ENCODE measurements at places on chromosomes 1 and 21.
A peak's percentile ranks its signal among the peaks of the same experiment; 100 is the strongest.

GRCh38 chr1:9906466-9906865, 3.6 kb downstream of the CTNNBIP1 start:
- no peak for DNase-seq

DNA sequence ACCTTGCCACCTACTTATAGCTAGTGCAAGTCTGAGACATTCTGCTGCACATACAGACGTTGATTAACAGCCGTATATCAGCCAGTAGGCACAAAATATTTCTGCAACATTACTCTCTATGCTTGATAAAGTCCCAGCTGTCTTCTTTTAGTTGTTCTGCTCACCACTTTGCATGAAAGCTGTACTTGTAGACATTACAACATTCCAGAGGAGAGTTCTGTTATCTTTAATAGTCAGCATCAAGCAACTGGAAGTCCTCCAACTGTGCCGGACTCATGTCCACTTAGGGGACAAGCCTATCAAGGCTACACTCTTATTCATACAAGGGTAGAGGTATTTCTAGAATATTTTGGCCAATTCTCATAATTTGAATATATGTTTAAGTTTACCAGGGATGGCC, 50.0 kb downstream of the CACHD1 start:
- DNase-seq: no peak

GRCh38 chr1:184974837-184975115, 468 bp upstream of the NIBAN1 start:
- no peak for DNase-seq

GRCh38 chr21:37358397-37358796, 8.2 kb upstream of the DYRK1A start:
- no peak for DNase-seq

- no peak for DNase-seq
Measured at GRCh38 chr1:119449971-119450370, 35.0 kb downstream of the HSD3B2 start.

DNA sequence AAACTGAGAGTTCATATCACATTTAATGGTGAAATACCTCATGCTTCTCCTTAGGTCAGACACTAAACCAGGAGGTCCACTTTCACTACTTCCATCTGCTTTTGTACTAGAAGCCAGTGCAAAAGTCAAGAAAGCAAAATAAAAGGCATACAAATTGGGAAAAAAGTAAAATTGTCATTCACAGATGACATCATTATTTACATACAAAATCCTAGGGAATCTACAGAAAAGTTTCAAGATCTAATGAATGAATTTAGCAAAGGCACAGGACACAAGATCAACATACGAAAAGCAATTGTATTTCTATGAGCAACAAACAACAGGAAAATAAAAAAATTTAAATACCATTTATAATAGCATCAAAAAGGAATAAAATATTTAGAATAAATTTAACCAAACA, 41.5 kb downstream of the LYST start:
- DNase-seq: no peak

DNA sequence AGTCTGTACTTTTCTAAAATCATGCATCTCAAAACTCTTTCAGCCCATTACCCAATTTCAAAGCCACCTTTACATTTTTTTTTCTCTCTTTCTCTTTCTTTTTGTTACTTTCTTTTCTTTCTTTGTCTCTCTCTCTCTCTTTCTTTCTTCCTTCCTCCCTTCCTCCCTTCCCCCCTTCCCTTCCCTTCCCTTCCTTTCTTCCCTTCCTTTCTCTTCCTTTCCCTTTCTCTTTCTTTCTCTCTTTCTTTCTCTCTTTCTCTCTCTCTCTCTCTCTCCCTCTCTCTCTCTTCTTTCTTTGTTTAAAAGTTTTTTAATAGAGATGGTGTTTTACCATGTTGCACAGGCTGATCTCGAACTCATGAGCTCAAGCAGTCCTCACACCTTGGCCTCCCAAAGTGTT, 11.5 kb downstream of the ZMYM4 start:
- DNase-seq: no peak

DNA sequence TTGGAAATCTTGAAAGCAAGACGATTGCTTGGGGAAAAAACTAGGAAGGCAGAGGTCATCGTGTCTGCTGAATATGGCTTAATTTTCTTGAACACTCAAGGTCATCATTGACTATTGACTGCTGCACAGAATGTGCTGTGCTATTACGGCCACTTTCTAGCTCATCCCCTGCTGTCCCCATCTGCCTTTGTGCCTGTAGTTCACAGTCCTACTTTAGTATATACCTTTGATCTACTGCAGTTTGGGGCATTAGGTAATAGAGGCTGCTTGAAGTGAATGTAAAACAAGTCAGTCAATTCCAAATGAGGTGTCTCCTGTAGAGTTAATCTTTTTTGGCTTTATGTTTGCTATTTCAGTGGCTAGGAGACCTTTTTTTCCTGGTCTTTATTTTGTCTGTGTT, 8.3 kb downstream of the RAB4A start:
- DNase-seq: no peak

- DNase-seq: no peak
Measured at GRCh38 chr21:38858026-38858811, 52.5 kb downstream of the ETS2 start.

GRCh38 chr1:201156819-201157218, 2.5 kb upstream of the TMEM9 start:
- no peak for DNase-seq

DNA sequence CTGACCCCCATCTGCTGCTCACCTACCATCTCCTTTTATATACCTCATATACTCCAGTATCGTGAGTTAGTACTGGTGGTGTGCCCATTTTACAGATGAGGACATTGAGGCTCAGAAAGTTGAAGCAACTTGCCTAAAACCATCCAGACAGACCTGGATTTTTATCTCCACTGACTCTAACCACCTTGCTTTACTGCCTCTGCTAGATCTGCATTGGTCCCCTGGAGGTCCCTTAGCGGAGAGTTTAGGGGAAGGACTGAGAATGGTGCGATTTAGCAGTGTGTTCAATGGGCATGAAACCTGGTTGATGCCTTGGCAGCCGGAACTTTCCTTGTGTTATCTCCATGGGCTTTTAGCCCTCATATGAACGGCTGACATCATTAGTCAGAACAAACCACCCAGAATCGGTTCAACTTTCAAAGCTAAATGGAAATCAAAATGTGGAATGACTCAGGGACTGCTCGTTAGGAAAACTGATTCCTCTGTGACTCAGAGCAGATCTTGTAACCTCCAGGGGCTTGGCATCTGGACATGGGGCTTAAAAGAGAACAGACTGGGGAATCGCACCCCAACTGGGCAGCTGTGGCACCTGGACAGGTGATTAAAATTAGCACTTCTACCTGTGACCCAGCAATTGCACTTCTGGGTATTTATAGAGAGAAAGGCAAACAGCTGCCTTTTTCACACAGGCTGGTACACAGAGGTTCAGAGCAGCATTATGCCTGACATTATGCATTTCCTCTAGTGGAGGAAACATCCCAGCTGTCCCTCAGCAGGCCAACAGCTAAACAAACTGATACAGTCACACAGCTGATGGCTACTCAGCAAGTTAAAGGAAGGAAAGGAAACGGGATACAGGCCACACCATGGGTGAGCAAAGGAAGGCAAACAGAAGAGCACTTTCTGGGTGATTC, 25.3 kb downstream of the TMEM51 start:
- no peak for DNase-seq

GRCh38 chr1:25245809-25246599, 1.2 kb downstream of the RSRP1 start:
- DNase-seq: no peak

- peak; percentile 10 for DNase-seq
Measured at GRCh38 chr1:239387304-239388158, 1.2 kb downstream of the CHRM3 start.

- DNase-seq: no peak
Measured at GRCh38 chr1:21366288-21366687, 73.6 kb upstream of the NBPF3 start.

GRCh38 chr1:152185544-152186391, 26.7 kb upstream of the RPTN start:
- DNase-seq: peak; percentile 20

GRCh38 chr1:82697965-82698364, 897.2 kb downstream of the ADGRL2 start:
- DNase-seq: no peak

DNA sequence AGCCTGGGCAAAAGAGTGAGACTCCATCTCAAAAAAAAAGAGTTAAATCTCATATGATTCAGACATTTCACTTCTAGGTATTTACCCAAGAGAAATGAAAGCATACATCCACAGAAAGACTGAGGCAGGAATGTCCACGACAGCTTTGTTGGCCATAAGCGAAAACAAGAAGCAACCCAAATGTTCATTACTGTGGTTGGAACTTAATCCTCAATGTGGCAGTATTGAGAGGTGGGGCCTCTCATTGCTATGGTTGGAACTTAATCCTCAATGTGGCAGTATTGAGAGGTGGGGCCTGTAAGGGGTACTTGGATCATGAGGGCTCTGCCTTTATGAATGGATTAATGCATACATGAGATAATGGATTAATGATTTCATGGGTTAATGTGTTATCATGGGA, 15.2 kb downstream of the C21orf58 start:
- DNase-seq: no peak

DNA sequence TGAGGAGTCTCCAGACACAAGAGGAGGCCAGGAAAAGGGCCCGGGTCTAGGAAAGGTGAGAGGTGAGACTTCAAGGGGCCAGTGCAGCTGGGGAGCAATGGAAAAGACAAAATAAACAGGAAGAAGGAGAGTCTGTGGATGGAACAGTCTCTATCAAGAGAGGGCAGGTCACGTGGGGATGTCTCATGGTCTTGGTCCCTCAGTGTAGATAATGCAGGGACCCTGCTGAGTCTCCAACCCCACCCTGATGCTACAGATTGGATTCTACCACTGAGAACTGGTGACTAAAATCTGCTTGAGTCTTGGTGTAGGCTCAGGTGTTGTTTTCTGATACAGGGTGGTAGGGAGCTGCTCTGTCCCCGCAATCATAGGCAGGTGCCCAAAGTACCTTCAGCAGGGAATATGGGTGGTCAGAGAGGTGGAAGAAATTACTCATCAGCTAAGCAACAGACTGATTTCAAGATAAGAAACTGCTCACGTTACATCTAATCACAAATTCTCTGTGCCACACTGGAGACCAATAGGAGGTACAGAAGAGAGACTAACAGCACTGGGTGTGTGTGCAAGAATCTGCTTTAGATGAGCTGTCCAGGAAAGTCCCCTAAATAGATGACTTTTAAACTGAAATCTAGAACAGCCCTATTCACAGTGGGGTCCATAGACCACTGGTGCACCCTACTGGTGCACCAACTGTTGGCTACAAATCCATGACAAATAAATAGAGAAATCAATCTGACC, 101.5 kb upstream of the TLR5 start:
- DNase-seq: peak; percentile 28

GRCh38 chr1:67897270-67897949, 64.1 kb upstream of the GNG12 start:
- no peak for DNase-seq

- no peak for DNase-seq
Measured at GRCh38 chr1:88984569-88984968, 7.9 kb downstream of the KYAT3 start.

DNA sequence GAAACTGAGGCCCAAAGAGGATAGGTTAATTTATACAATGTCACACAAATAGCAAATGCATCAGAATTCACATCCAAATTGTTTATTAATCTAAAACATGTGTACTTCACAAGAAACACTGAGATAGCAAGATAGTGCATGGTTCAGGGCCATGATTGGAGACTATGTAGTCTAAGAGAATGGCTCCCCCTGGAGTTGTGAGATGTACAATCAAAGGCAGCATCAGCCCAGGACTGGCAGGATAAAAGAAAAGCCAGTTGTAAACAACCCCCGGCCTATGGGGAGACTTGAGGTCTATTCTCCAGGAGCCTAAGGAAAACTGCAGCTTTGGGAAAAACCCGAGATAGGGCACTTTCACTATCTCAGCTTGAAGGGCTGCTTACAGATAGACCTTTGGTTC, 511.0 kb downstream of the OMA1 start:
- DNase-seq: no peak

GRCh38 chr1:234719454-234720251, 109.7 kb upstream of the IRF2BP2 start:
- DNase-seq: no peak

DNA sequence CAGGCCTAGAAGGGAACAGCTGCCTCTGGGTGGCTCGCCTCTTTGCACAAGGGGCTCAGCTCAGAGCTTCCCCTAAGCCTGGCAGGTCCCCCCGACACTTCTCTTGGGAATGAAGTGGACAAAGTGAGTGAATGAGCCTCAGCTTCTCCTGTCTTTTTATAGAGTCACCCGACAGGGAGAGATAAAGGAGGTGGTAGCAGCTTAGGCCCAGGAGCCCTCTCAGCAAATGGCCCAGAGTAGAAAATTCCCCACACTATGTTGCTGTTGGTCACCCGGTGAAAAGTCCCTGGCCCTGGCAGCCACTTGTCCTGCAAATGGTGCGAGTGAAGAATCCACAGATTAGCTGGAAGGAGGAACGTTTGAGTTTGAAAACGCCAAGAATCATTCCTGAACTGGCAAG, 2.4 kb downstream of the CLDN14 start:
- no peak for DNase-seq

Measured in stimulated activated naive CD8-positive, alpha-beta T cell treated with anti-CD3 and anti-CD28 coated beads, Interleukin-15, Interleukin-2, amounts not matched to agents 100 U/mL and 50 U/mL, for 24 hours (primary cell).